ENCODE measurements at places on chromosomes 5 and 9.

GRCh38 chr9:124830593-124830992, 22.7 kb upstream of the WDR38 start:
- no peak for DNase-seq

DNA sequence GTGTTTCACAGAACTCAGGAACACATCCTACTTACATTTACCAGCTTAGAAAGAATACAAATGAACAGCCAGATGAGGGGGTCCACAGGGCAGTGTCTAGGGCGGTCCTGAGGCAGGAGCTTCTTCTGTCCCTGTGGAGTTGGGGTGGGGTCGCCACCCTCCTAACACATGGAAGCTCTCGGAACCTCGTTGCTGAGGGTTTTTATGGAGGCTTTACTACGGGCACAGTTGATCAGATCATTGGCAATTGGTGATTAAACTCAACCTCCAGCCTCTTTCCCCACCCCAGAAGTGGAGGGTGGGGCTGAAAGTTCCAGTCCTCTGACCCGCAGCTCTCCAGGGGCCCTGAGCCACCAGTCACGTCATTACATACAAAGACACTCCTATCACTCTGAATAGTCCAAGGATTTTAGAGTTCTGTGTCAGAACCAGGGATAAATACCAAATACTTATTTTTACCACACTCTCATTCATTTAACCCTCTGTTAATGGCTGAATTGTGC, 156.9 kb downstream of the COL23A1 start:
- DNase-seq, result no peak

DNA sequence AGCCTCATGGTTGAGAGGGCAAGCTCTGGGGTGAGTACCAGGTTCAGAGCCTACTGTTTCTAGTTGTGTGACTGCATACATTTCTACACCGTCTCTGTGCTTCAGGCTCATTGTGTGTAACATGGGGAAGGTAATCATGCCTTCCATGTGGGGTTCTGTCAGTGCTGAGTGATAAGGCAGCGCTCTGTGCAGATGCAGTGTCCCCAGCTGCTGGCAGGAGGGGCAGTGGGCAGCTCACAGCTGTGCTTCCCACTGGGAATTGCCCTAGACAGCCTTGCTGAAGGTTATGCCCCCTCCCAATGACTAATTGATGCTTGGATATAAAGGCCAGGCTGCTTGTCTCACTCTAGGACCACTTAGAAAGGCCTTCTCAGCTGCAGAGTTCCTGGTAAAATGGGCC, 121.8 kb upstream of the SAP30L start:
- DNase-seq, result no peak

DNA sequence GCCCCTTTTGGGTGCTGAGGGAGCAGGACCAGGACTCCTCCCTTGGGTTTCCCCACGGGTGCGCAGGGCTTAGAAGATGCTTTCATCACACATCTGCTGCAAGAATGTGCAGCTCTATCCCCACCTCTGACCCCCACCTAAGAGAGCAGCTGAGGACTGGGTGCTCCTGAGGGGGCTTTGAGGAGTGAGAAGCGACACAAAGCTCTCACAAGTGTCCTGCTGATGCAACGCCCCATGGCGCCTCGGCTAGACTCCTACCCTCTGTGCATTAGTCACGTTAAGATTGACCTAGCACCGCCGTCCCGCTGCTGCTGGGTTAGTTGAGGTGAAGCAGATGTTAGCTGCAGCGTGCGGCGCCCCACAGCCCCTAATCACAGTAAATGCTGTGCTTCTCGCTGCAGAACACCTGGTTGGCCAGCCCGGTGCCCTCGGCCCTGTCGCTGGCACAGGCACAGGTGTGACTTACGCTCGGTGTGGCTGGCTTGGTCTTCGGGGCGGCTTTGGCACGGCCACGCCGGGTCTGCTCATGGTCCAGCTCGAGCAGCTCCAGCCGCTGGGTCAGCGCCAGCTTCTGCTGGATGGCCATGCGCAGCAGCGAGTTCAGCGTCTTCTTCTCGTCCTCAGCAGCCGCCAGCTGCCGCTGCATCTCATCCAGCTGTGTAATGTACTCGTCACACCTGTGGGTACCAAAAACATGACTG, 45.0 kb upstream of the IPPK start:
- DNase-seq, result no peak

DNA sequence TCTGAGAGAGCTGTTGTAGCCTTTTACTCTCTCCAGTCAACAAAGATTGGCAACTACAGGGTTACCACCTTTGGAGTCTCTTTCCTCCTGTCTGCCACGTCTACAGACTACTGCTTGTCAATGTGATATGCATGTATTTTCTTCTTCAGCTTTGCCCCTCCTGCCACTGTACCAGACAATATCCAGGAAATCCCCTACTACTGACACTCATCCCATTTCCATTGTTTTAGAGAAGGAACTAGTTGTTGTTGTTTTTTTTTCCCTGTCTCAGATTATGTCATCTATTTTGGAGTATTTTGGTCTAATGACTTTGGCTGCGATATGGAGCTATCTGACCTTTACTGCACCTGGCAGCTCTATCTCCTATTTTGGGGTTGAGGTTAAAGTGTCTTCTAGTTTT, 50.1 kb upstream of the MACIR start:
- no peak for DNase-seq

- no peak for DNase-seq
These were observed 21.3 kb downstream of the SLC25A25 start for GRCh38 chr9:128089299-128089698.

DNA sequence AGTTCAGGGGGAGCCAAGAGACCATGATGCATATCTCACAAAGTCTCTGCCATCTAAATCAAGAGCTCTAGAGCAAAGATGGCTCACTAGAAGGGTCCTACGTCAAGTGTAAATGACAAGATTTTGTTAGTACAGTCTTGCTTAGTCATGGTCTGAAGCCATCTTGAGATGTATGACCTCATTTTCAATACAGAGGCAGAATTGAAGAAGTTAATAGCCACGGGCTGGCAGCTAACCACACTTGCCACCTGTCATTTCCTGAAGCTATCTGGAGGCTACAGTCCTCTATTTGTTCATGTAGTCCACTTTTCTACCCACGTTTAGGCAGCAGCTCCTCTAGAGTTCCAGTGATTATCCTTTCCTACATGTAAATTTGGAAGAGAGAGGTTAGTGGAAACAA, 231.7 kb upstream of the CDH12 start:
- DNase-seq, result no peak

- DNase-seq, result no peak
These were observed 24.9 kb downstream of the SNX24 start for GRCh38 chr5:122870219-122870856.

DNA sequence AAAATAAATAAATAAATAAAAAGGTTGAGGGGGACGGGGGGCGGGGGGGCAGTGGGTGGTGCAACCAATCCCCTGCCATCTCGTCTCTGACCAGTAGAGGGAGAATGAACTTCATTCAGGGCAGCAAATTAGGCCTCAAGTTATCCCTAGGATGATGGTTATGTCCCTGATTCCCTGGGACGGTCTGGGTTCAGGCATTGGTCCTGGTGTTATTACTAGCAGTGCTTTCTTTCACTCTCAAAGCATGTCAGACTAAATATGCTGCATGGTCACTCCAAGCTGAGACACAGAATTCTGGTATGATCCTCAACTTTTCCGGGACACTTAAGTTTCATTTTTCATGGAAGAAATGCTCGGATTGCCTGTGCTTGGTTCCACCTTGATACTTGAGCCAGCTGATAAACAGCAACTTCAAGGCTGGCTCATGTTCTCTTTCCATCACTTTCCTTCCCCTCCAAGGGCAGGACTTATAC, 59.4 kb downstream of the DAP start:
- no peak for DNase-seq

DNA sequence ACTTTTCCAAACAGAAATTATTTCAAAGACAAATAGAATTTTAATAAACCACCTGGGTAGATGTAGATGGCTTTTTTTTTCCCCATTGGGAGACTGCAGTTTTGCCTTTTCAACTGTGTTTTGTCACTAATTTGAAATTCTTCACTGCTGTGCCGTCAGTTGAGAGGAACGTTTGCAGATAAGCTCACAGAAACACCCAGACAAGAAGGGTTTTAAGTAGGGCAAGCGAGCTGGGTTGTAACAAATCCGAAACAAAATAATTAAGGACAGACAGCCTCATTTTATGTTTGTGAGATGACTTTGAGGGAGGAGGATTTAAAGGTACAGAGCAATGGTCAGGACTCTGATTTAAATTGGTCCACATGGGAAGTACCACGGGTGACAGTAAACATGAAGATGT, 155.1 kb upstream of the NTRK2 start:
- no peak for DNase-seq

DNA sequence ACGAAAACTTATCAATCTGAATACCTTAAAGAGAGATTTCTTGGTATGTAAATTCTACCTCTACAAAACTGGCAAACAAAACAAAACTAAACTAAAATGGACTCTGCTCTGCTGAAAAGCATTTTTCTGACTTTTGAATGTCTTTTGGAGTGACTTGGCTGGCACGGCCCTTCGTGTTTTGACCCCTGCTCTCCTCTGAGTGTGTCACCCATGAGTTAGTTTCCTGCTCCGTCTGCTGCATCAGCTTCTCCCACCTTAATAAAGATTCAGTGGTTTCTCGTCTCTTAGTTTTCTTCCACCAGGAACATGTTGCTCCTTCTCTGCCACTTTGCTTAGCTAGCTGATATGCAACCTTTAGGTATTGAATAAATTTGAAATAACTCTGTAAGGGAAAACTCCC, 1084.0 kb upstream of the CDH18 start:
- DNase-seq, result no peak

DNA sequence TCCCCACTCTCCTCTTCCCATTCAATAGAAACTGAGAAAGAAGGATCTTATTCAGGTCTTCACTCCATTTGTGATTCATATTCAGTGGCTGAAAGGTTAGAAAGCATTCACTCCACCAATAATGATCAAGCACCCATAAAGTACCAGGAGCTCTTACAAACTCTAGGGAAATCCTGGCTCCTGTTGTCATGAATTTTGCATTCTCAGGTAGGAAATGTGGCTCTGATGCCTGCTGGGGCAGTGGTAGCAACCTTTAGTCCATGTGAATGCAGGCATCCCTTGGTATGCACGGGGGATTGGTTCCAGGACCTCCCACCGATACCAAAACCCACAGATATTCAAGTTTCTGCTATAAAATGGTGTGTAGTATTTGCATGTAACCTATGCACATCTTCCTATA, 3.6 kb upstream of the RORB start:
- no peak for DNase-seq

DNA sequence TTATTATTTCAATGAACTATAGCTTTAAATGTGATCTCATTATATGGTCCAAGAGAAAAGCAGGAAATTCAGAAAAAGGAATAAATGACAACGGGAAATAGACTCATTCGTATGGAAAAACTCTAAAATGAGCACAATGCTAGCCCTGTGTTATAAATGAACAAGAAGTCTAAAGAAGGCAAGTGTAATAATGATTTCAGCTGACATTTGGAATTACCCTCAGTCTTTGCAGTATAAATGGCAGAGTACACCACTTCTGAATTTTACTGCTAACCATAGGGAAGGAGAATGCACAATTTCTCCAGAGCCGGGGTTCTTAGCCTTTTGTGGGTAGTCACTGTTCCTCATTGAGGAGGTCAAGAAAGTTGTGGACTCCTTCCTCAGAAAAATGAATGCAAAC, 93.1 kb downstream of the ANKRD55 start:
- DNase-seq, result no peak

- DNase-seq, result no peak
These were observed 52.8 kb downstream of the WHRN start for GRCh38 chr9:114452219-114453165.

DNA sequence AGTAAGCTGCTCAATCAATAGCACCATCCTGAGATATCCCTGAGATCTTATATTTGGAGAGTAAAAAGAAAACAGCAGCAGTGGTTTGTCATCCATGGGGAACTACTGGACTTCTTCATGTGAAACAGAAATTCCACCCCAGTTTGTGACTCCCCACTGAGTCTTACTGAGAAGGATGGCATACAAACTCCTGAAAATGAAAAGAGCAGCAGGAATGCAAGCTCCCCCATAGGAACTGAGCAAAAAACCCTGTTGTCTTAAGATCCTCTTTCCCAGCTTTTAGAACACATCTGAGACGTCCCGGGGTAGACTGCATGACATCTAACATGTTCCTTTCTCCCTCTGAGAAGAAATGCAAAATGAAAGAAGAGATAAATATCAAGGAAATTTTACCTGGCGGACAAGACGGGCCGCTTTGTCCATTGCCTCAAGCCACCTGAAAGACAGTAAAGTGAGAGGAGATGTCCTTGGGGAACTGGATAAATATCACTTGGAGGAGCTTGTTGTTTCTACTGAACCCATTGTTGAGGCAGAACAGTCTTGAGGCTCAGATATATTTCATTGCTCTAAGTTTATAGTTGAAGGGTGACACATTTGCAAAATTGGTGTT, 117.1 kb downstream of the NUDT12 start:
- no peak for DNase-seq

- no peak for DNase-seq
These were observed 118.9 kb upstream of the ADRA1B start for GRCh38 chr5:159797261-159797970.

- no peak for DNase-seq
These were observed 32.9 kb downstream of the CD14 start for GRCh38 chr5:140600096-140600495.

All from stimulated activated CD8-positive, alpha-beta memory T cell treated with anti-CD3 and anti-CD28 coated beads, Interleukin-7, amount 100 ng/mL, for 1 hour (primary cell).